ENCODE measurements at places on chromosomes 1 and 21.

GRCh38 chr1:29202053-29202452, 20.4 kb upstream of the SRSF4 start:
- DNase-seq = no peak

GRCh38 chr1:50645139-50645538, 221.9 kb upstream of the DMRTA2 start:
- DNase-seq = no peak

- DNase-seq = no peak
Observed at GRCh38 chr21:14262039-14262438, 46.1 kb downstream of the RBM11 start.

- DNase-seq = no peak
Observed at GRCh38 chr1:70431317-70431716, 20.2 kb downstream of the CTH start.

DNA sequence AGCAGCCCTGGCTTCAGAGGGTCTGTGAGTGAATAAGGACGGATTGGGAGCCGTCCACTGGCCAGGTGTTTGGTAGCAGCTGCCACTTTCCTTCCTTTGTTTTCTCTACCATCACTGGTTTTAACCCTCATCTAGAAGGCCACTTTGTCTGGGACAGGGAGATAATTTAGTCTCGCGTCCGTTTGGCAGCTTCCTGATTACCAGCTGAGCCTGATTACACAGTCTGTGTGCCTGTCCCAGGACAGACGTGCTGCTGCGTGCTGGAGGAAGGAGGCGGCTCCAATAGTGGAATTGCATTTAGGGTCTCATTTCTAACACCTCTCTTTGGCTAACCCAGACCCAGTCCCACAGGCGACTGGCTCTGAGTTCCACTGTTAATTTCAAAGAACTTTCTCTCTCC, 24.6 kb upstream of the CASQ2 start:
- DNase-seq = no peak

GRCh38 chr21:41439248-41439647, 13.2 kb downstream of the MX1 start:
- DNase-seq = no peak

DNA sequence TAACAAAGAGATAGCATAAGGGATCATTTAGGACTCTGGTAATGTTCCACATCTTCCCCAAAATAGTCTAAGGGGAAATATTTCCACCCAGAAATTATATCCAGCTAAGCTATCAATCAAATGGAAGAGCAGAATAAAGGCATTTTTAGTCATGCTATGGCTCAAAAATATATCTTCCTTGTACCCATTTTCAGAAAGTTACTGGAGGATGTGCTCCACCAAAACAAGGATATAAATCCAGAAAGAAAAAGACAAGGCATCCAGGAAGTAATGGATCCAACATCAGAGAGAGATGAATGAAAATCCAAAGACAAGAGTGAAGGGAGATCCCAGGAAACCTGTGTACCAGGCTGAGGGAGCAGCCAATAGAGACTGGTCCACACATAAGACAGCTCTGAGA, 2.7 kb upstream of the KRTAP10-8 start:
- DNase-seq = no peak

GRCh38 chr1:13605159-13605558, 21.5 kb downstream of the PDPN start:
- no peak for DNase-seq

DNA sequence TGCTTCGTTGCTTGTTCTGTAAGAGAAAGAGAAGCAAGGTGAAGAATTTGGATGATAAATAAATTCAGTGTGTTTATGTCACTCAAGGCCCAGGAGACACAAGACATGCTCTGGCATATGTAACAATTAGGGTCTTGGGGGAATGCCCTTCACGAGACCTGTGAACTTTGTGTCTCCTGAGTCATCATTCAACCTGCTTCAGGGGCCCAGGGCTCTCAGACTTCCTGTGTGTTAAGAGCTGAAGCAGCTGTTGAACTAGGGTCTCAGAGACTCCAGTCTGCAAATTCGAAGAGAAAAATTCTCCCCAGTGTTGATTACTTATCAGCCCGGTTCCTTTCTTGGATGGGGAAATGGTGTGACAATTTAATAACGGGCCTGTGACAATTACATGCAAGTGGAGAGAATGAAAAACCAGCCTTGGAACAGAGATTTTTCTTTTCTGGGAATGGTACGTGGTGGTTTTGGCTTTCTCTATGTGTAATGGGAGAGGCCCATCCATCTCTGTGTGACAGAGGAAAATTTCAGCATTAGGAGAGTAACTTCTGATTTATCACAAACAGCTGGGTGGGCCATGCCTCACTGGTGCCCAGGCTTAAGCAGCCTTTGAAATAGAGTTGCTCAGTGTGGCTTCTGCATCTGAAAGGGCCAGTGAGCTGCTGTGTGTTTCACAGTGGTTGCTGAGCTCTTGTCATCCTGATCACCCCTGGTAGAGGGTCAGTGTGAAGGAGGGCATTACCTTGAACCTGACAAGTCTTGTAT, 22.4 kb downstream of the HUNK start:
- no peak for DNase-seq

DNA sequence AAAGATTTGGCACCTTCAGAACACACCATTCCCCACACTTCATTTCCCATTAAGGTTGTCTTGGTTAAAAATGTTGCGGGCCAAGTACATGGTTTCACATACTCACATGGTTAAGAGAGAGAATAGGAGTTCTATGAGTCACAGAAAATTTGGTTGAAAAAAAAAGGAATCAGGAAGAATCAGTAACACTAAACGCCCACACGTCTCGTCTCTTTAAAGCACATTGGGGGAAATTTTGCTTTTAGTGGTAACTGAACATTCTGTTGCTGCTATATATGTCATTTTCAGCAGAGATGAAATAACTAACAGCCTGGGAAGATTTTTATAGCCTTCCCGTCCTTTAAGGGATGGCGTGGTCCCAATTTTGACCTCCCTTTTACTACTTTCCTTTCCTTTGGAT, 132.9 kb upstream of the ERG start:
- no peak for DNase-seq

DNA sequence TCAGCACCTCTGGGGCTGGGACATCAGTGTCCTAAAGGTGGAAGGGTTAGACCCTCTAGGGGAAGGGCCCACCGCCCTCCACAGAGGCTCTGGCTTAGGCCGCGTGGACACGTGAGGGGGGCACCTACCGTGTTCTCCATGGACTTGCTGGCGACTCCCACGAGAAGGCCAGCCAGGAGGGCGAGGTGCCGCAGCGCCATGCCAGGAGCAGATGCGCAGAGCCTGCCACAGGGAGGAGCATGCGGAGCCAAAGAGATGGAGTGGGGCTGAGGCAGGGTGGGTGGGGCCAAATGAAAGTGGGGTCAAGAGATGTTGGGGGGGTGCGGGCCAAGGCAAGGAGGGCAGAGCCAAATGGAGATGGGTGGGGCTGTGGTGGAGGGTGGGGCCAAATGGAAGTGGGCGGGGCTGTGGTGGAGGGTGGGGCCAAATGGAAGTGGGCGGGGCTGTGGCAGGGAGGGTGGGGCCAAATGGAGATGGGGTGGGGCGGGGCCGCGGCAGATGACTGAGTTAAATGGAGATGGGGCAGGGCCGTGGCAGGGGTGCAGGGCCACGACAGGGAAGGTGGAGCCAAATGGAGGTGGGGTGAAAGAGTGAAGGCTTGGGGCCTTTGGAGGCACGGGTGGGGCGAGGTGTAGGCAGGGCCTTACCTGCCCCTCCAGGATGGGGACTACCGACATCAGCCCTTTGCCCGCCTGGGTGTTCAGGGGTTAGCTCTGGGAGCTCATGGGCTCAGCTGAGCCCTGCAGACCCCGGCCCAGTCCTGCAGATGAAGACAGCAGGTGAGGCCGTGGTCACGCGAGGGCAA, 17.4 kb upstream of the RNF223 start:
- no peak for DNase-seq

DNA sequence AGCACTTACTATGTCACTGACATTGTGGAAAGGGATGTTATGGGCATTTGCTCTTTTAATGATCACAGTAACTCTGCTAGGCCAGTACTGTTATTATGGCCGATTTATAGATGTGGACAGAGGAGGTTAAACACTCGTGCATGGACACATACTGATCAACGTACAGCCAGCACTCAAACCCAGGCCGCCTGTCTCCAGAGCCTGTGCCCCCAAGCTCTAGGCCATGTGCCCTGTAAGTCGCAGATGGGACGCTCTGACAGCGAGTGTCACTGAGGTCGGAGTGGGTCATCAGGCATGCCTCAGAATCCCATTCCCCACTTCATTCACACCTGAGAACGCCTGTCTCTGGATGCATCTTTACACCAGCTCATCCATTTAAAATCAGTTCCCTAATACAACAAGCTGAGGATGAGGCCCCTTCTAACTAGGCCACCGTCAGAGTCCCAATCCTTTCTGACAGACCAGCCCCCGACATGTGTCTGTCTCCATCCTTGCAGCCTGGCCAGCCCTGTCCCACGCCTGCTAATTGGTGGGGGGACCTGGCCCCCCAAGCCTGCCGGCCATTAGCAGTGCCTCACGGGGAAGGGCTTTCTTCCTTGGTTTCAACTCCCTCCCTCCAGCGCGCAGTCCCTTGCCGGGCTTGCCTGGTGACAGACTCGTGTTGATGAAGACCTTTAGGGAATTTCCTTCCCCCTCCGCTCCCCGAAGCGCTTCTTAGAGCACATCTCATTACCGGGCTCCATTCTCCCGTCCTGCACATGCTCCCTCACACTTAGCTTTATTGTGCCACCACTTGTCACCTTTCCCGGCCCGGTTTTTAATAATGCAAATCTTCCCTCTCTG, 436.8 kb downstream of the KIF26B start:
- DNase-seq = no peak

DNA sequence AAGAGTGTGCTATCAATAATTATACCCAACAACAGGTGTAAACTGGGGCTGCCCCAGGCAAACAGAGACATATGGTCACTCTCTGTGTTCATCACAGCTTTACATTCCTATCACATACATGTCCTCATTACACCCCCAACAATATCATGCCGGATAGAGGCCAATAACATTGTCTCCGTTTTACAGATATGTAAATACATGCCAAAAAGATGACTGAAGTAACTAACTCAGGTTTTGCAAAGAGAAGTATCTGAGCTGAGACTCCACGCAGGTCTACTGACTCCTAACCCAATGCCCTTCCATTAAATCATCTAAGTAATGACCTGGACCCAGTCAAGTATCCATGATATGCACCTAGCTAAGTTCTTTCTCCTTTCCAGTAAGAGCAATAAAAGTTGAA, 55.0 kb downstream of the JAK1 start:
- no peak for DNase-seq

DNA sequence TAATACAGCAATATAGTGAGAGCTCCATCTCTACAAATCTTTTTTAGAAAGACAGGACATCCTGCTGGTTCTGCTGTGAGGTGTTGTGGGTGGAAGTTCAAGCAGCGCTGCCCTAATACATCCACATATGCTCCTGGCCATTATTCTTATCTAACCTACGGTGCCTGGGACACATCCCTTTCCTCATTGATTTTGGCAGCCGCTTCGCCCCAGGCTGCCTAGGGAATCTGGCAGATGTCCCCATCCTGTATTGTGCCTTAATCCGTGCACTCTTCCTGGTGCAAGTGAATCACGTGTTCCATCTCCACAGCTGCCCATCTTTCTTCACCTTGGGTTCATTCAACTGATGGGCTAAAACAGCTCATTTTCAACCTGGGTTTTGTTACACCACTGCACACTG, 3.1 kb upstream of the UBE2G2 start:
- DNase-seq = no peak

DNA sequence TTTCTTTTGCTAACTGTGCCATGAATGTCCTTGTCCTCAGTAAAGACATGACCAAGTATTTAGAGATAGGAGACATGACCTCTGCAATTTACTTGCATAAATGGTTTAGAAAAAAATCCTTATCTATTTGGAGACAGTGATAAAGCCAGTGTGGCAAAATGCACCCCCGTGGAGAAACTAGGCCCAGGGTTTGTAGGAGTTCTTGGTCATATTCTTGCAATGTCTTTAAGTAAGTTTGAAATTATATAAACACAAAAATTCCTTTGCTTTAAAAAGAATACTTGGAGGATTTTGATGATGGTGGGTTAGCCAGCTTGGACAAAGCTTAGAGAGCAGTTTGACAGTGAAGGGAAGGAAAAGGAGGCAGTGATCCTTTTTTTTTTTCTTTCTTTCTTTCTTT, 101.9 kb upstream of the SLC45A1 start:
- no peak for DNase-seq

DNA sequence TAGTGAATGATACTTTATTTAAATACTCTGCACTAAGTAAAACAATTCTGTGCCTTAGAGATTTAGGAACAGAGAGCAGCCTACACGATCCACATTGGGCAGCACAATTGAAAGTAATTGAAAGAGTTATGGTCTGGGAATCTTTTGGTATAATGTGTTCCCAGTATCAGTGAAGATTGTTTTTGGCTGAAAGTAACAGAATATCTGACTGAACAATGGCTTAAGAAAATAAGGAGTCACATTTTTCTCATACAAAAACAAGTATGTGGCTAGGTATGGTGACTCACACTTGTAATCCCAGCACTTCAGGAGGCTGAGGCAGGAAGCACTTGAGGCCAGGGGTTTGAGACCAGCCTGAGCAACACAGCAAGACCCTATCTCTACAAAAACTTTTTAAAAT, 306.2 kb downstream of the NFIA start:
- DNase-seq = no peak

DNA sequence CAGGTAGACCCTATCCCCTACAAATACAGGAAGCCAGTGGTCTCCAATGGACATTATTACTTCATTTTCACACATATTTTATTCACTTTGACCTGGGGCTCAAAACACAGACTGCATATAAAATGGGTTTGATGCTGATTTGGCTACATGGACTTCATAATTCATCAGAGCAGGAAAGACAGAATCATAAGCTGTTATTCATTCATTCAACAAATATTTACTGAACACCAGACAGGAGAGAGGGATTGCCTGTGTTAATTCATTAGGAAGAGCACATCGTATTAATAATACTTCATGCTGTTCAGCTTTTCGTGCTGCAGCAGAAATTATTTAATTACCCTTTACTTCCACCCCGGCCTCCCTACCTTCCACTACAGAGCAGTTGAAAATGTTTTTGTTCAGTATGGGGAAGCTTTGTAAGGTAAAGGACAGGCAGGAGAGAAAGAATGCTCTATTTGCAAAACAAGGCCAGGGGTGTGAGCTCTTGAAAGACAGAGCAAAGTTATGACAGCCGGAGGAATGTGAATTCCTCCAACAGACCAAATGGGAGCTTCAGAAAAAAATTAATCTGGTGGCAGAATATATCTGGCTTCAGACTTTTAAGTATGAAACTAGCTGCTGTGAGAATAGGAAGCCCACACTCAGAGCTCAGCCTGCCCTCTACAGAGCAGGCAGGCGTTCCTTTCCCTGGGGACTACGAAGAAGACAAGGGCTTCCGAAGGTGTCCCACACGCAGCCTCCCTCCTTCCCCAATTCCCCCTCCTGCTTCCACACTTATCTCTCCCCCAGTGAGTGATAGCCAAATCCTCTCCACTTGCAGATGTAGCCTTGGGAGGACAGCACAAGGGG, 58.0 kb downstream of the MDM4 start:
- no peak for DNase-seq

- no peak for DNase-seq
Observed at GRCh38 chr1:161402446-161402845, 34.8 kb upstream of the CFAP126 start.

- DNase-seq = no peak
Observed at GRCh38 chr1:190478149-190479049, 735 bp upstream of the BRINP3 start.

All from ascending aorta (tissue), 2 donors.